WTC11 (cell line): ENCODE measurements at places on chromosomes 7 and 10. TPM values are rescaled to one million over a fixed set of nuclear protein-coding genes. Genes with fewer than 3 reads are reported as not detected.

GRCh38 chr10:110725801-110726630, 81.9 kb downstream of the RBM20 start:
- no peak for DNase-seq

GRCh38 chr7:94440451-94441039, 45.9 kb downstream of the COL1A2 start:
- no peak for DNase-seq

GRCh38 chr7:18003286-18003994, 24.2 kb downstream of the PRPS1L1 start:
- DNase-seq = no peak

DNA sequence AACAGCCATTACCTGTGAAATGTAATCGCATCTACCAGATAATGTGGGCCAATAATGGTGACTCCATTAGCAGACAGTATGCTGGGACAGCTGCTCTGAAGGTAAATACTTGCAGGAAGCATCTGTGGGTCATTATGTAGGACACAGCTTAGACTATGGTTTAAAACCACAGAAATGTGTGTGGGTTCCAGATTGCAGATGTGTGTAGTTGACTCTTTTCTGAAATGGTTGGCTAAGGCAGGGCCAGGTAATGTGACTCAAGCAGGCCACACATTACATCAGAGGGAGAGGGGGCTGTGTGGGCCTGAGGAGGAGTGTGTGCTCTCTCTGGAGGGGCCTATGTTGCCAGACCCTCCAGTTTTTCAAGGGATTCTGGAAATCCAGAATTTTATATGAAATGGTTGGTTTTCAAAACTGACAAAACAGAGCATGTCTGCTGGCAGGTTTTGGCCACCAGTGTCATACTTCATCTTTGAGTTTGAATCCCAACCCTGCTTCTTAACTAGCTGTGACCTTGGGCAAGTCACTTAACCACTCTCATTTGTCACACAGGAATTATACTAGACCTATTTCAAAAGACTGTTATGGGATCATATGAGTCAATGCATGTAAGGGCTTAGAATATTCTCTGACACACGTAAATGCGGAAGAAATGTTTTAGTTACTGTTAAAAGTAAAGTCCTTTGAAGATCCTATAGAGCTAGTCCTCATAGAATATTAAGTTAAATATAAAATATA, 64.5 kb downstream of the MCMBP start:
- no peak for DNase-seq

DNA sequence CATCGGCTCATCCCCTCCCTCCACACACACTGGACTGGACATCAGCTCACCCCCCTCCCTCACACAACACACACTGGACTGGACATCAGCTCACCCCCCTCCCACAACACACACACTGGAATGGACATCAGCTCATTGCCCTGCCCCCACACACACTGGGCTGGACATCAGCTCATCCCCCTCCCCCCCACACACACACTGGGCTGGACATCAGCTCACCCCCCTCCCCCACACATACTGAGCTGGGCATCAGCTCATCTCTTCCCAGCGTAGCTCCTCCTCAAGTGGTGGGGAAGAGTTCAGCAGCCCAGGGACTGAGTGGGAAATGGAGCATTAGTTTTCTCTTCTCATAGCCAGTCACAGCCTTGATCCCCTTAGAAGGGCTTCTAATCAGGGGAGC, 58.1 kb upstream of the WDR11 start:
- no peak for DNase-seq

DNA sequence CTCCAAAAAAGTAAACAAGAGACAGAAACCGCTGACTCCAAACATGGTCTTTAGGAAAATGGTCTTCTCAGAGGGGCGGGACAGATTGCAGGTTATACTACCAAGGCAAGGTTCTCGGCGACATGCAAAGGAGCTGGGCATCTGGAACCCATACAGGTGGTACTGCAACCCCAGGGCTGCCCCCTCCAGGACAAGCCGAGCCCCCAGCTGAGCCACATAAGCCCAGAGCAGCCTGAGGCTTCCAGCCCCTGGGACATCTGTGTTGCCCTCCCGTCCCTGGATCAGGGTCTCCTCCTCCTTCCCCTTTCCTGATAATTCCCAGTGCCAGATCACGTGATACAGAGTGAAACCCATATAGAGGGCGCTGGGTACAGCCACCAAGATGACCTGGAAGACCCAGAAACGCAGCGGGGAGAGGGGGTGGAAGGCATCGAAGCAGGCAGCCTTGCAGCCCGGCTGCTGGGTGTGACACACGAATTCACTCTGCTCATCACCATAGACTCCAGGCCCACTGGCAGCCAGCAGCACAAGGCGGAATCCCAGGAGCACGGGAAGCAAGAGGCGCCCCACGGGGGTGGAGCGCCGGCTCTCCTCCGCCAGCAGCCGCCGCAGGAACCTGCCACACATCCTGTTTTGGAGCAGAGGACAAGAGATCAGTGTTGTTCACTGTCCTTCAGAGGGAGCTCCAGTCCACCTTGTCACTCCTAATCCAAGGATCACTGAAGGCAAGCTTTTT, at the start of gene GJC3:
TSS of gene GJC3 (minus strand) at position 627 of the 736 bp plus-strand sequence. CDS start at position 627, 0 bp downstream.
- peak; percentile 73 for DNase-seq

GRCh38 chr7:90244565-90244908, 437 bp upstream of the CFAP69 start:
- DNase-seq = no peak

- DNase-seq = no peak
Observed at GRCh38 chr10:97224483-97225435, 39.0 kb upstream of the SLIT1 start.

GRCh38 chr10:69223028-69223342, 2.9 kb downstream of the HKDC1 start:
- no peak for DNase-seq

GRCh38 chr10:4522296-4523000, 303.6 kb upstream of the AKR1E2 start:
- DNase-seq = no peak

- DNase-seq = no peak
Observed at GRCh38 chr7:47483604-47484273, 98.2 kb downstream of the TNS3 start.

GRCh38 chr7:7424151-7424873, 111.4 kb downstream of the COL28A1 start:
- DNase-seq = peak; percentile 60

DNA sequence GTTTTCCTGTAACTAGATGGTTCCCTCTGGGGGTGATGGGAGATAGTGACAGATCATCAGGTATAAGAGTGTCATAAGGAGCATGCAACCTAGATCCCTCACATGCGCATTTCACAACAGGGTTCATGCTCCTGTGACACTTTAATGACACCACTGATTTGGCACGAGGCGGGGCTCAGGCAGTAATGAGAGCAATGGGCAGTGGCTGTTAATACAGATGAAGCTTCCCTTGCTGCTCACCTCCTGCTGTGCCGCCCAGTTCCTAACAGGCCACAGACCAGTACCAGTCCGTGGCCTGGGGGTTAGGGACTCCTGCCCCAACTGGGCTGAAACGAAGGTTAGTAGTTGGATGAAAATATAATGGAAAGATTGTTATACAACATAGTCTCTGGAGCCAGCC, 201.6 kb upstream of the LRRN3 start:
- peak; percentile 22 for DNase-seq

- no peak for DNase-seq
Observed at GRCh38 chr7:83970081-83970480, 224.5 kb downstream of the SEMA3A start.

GRCh38 chr10:90658791-90659190, 199.0 kb downstream of the HTR7 start:
- DNase-seq = peak; percentile 28

DNA sequence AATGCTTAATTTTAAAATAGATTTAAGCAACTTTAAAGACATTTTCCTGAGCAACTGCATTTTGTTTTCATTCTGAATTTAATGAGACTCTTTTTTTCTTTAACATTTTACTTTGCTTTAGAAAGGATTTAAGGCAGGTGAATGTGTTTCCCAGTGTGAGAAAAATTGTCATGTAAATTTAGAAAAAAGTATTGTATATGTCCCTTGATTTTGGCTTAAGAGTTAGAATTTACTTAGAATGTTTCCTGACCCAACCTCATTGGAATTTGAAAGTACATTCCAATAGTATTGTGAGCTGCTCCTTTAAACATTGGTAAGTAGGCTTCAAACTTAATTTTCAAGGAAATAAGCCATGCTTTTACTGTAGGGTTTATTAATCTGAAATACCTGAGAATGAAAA, 110.2 kb downstream of the PTEN start:
- no peak for DNase-seq

GRCh38 chr7:41103331-41103730, 599.6 kb downstream of the INHBA start:
- DNase-seq = no peak

DNA sequence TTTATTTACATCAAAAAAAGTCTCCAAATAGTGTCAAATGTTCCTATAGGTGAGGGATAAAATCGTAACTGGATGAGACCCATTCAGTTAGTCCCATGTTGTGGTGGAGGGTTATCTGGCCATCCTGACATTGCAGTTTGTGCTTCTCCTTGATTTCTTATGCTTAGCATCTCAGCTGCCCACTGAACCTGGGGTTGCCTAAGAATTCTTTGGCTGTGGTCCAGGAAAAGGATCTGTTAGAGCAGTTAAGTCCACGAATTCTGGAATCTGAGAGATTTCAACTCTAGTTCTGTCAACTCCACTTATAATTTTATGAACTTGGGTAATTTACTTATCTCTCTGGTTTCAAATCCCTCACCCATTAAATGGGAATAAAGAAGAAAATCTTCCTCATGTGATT, 1673.4 kb downstream of the REEP3 start:
- no peak for DNase-seq

- no peak for DNase-seq
Observed at GRCh38 chr10:78925800-78926319, 142.9 kb upstream of the ZMIZ1 start.

GRCh38 chr10:15430969-15431771, 60.1 kb upstream of the FAM171A1 start:
- DNase-seq = no peak

DNA sequence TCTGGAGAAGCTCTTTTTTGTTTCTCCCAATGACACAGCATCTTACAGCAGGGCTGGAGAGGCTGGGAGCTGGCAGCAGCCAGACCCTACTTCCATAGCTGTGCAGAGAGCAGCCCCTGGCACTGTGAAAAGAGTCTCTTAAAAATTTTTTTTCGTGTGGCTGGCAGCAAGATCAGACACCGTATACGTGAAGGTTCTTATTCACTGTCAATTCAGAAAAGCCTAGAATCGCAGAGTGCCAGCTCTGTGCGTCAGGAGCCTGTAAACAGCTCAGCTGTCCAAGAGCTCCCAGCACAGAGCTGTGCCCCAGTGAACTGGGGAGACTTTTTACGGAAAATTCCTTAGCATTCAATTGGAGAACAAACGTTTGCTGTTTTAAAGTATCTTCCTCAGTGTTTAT, 6.5 kb downstream of the BAG3 start:
- no peak for DNase-seq

- DNase-seq = no peak
Observed at GRCh38 chr7:98250789-98251188, 1.2 kb downstream of the TECPR1 start.

GRCh38 chr7:74068378-74069085, 15.1 kb upstream of the LIMK1 start:
- no peak for DNase-seq

- DNase-seq = no peak
Observed at GRCh38 chr10:97149079-97149531, 36.7 kb downstream of the SLIT1 start.

DNA sequence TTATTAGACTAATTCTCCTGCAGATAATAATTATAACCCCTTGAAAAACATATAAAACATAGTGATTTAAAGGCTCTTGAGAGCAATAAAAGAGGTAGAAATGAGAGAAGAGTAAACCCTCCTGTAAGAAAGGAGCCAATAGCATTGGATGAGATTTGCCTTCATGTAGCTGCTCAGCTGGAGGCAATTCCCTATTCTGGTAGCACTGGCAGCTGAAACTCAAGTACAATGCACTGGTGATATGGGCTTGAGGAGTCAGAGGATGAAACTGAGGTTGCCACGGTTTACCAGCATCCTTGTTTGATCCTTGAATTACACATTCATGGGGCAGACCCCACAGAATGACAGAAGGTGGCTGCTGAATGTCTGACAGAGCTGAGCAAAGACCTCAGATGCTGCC, 76.4 kb downstream of the CTTNBP2 start:
- DNase-seq = no peak

GRCh38 chr10:44627591-44628354, 242.9 kb upstream of the CXCL12 start:
- no peak for DNase-seq

DNA sequence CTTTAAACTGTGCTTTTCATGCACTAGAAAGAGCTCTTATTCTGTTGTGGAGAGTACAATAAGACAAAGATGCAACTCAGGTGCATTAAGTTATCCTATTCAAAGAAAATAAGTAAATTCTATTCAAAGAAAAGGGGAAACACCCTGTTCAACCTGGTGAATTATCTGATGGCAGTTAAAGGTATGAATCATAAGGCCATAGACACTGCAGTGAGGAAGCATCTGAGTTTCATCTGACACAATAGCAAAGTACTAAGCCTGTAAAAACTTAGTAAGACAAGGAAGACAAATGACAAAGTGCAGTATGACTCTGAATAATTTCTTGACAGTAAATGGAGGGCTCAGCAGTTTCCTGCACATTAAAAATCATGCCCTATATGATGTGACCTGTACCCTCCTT, 91.0 kb upstream of the LRRTM3 start:
- no peak for DNase-seq

DNA sequence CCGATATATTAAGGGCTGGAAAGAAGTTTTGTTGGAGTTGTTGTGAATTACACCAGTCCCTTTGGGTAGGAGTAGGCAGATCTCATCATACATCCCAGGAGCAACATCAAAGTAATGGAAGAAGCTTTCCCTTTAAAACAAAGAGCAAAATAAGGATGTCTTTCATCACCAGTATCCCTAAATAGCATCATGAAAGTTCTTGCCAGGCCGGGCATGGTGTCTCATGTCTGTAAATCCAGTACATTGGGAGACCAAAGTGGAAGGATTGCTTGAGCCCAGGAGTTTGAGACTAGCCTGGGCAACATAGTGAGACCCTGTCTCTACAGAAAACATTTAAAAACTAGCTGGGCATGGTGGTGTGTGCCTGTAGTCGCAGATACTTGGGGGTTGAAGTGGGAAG, 38.7 kb downstream of the LRRC20 start:
- DNase-seq = no peak

Gene EXOC4
- total RNA-seq = 62.0 to 72.4 TPM (median 66.8 TPM) in 3 replicates

Gene ZNF277
- total RNA-seq = 18.3 to 22.5 TPM (median 20.6 TPM) in 3 replicates

Gene BAG3
- 15.7 to 16.8 TPM (median 15.9 TPM) in 3 replicates for total RNA-seq

Gene CPSF4
- 79.1 to 109 TPM (median 85.8 TPM) in 3 replicates for total RNA-seq

Gene ABCF2
- total RNA-seq = 41.3 to 43.7 TPM (median 43.5 TPM) in 3 replicates

Gene NPTX2
- 10.9 to 17.0 TPM (median 15.9 TPM) in 3 replicates for total RNA-seq

Gene ACTR3C
- 0.96 to 1.5 TPM (median 1.4 TPM) in 3 replicates for total RNA-seq

Gene FAM131B
- total RNA-seq = 24.0 to 26.3 TPM (median 25.3 TPM) in 3 replicates

Gene PLCE1
- total RNA-seq = 0.11 to 0.14 TPM (median 0.11 TPM) in 3 replicates

Gene CHST15
- 7.9 to 10.7 TPM (median 9.1 TPM) in 3 replicates for total RNA-seq

Gene NRP1
- 1.1 to 3.0 TPM (median 1.2 TPM) in 3 replicates for total RNA-seq

Gene STEAP1
- total RNA-seq = 2.4 to 4.1 TPM (median 3.5 TPM) in 3 replicates

Gene MYH16
- total RNA-seq = not detected in 3 replicates

Gene NUP205
- 138 to 171 TPM (median 149 TPM) in 3 replicates for total RNA-seq

Gene IGFBP1
- 0.18 to 0.37 TPM in 2 of 3 replicates, not detected in the other for total RNA-seq

Gene SPDYE18
- total RNA-seq = not detected in 3 replicates

Gene STOX1
- 1.6 to 1.9 TPM (median 1.6 TPM) in 3 replicates for total RNA-seq

Gene SFTPA1
- total RNA-seq = 3.8 to 7.6 TPM (median 4.4 TPM) in 3 replicates
